Stimulated activated CD4-positive, alpha-beta T cell treated with anti-CD3 and anti-CD28 coated beads, Interleukin-1b, Interleukin-23, amount 100 ng/mL, for 1 hour (primary cell): ENCODE measurements at places on chromosomes 12 and 14.
A peak's percentile ranks its signal among the peaks of the same experiment; 100 is the strongest.

- no peak for DNase-seq
These were observed 153.8 kb downstream of the MED13L start for GRCh38 chr12:116123451-116124258.

- DNase-seq, result no peak
These were observed 102.0 kb downstream of the DIP2B start for GRCh38 chr12:50606675-50607375.

DNA sequence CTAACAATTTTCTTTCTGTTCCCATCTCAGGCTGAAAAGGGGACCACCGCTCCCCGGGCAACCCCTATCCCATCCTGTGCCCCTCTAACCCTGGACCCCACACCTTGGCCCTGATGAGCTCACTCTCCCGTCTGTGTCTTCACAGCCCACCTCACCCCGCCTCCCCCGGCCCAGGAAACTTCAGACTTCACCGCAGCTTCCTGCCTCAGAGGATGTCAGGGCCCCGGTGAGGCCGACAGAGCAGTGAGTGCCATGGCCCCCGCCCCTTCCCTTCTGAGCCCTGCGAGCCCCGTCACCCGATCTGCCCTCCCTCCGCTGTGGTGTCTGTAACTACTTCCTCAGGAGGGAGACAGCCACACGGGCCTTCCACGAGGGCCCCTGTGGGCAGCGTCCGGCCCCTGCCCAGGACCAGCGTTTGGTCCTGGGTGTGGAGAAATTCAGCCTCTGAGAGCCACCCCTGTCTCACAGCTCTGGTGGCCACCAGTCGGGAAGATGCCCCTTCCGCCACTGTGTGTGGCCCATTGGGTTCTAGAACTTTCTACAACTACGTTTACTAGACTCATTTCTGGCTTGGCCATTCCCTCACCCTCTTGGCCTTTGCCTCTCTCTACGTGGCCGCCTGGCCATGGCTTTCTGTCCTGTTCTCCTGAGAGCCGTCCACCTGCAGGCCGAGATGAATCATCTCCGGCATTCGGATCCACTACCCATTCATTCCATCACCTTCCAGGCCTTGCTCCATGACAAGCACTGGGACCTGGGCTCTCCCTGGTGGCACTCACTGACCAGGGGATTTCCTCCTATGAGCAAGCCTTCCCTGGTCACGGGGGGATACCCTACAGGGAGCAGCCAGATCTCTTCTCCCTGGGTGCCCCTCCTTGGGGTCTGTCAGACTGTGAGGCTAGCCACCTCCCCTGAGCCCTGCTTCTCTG lies 3.4 kb downstream of the RHOF start:
- peak; percentile 90 for DNase-seq

DNA sequence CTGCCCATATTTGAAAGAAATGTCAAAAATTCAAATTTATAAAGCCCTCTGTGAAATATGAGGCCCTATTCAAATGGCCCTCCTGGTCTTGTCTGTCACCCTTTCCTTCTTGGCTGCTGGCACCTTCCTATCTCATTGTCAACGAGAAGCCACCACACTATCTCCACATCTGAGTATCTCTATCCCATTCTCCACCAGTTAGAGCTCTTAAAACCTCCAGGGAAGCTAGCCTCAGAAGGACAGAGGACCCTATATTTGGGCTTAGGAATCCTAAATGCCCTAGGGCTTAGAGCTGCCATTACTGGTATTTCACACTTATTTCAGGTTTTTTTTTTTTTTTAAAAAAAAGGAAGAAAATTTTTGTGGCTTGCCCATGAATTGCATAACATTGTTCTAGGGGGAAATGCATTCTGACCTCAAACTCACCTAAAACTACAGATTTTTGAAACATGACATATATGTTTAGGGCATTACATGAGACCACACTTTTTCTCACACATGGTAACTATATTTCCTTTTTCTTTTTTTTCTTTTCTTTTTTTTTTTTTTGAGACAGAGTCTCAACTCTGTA lies 25.0 kb downstream of the SLC25A21 start:
- no peak for DNase-seq

DNA sequence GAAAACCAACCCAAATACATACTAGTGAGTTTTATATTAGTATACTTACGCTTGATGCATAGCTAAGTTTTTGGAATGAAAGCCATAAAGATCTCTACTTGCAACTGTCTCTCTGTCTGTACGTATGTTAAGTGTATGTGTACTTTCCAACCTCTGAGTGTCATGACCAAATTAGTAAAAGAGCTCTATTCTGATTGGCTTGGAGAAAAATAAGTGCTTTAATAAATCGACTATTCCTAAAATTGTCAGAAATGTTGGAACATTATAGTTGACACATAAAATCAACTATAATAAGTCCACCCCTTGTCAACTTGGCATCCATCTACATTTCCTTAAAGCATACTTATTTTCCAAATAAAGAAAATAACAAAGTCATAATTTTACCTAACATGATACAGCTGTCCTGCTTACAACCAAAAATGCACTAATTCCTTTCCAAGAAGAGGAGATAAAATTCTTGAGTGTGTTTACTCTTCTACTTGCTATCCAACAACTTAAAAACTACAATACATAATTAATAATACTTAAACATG lies 507.4 kb upstream of the ATP2B1 start:
- no peak for DNase-seq

DNA sequence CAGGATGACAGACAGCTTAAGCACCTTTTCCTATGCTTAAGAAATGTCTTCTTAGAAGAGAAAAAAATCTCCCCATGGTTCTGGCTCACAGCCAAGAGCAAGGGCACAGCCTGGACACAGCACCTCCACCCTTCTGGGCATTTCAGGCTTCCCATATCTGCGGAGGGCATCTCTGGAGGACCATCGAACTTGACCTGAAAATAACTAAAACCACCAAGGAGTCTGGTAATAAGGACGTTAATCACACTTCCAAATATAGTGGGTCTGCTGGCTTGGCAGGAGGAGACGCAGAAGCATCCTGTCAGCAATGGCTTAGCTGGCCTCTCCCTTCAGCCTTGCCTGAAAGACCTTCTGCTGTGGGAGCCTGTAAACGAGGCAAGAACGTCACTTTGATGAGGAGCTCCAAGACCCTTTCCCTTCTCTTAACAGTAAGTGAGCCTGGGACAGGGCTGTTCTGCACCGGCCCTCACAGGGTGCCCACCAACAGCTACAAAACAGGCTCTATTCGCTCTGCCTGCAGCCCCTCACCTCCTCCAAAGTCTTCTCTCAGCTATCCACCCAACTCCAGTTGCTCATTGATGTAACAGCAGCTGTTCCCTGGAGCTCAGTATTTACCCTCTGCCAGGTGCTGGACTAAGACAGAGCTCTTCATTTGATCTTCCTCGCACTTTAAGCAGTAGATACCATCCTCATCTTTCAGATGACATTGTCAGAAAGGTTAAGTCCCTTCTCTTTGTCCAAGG lies 13.2 kb downstream of the SETD3 start:
- no peak for DNase-seq

- DNase-seq, result no peak
These were observed 458.9 kb upstream of the PDE3A start for GRCh38 chr12:19909418-19909817.

DNA sequence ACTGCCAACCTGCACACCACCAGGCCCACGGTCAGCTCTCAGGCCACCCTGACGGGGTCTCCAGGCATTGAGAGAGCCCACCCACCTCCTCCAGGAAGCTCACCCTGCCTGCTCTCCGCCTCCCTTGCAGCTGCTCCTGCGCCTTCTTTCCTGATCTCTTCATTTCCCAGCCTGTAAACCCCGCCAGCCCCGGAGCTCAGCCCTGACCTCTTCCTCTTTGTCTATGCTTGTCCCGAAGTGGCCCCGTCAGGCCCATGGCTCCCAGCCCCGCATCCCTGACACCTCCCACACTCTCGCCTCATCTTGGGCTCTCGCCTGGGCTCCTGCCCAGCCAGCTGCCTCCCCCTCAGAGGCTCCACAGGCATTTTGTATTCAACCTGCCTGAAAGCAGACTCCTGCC lies 139.3 kb downstream of the CALM1 start:
- no peak for DNase-seq

DNA sequence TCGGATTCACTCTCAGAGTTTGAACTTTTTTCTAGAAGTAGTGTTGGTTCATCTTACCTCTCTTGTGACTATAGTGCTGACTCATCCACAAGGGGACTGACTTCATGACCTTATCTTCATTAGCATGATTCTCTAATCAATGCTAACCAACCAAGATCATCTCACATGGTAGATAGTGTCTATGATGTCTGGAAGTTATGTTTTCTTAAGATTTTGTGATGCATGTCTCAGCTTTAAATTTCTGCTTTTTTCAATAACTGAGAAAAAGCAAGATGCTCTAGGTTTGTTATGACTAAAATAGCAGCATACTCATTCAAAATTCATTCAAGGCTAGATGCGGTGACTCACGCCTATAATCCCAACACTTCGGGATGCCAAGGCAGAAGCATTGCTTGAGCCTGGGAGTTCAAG lies 12.3 kb upstream of the SLC35E3 start:
- no peak for DNase-seq

DNA sequence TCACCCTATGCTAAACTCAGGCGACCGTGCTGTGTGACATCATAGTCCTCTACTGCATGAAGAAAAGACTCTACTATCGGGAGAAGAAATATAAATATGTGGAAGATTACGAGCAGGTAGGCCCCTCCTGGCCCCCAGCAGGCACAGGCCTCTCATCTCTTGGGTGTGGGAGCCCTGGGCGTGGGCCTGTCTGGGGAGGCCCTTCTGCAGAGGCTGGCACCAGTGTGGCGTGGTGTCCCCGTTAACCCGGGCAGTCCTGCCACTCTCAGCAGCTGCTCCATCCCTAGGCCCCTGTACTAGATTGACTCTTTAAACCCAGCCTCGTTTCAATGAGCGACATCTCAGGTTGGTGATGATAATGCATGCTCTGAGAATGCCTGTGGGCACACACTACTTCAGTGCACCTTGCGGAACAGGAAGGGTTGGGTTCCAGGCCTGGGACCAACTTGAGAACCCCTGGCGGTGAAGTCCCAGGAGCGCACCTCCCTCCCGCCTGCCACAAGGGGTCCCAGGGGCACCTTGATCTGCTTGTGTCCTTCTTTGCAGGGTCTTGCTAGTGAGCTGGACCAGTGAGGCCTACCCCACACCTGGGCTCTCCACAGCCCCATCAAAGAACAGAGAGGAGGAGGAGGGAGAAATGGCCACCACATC lies 23.2 kb downstream of the P2RX4 start:
- no peak for DNase-seq

DNA sequence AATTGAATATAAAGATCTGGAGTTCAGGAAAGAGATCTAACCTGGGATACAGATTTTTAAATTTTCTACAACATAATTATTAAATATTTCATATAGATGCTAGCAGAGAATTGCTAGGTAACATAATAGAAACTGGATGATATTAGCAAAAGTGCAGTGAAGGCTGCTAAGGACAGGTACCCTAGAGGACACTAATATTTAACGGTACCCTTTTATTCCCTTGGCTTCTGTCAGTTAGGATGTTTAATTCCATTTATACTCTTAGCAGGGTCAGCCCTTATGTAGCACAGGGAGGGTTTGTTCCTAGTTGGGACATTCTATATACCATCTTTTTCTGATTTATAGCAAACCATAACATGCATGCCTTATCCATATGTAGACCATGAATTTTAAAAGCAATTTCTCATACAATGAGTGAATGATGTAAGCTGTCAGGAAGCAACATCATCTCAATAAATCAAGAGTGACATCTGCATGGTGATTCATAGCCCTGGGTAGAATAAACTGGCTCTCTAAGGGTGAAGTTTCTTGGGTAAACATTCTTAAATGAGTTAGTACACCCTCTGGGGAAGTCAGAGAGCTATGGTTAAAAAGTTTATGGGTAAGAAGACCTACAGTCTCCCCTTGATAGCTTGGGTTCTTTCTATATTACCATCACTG lies 404.4 kb upstream of the MGAT4C start:
- DNase-seq, result no peak

GRCh38 chr14:54676812-54677708 lies 110.1 kb downstream of the SAMD4A start:
- no peak for DNase-seq

DNA sequence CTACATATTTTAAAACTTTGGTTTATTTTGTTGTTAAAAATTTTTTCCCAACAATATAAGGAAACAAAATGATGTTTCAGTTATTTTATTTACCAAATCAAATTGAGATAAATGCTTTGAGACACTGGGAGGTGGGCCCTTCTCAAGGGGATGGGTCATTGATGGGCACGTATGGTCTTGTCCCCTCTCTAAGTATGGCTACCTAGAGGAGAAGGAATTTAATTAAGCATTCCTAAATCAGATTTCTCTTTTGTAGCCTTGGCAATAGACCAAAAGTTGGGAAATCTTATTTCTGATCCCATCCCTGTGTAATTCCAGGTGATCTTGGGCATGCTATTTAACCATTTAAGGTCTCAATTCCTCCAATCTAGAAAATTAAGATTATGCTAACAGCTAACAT lies 79.0 kb downstream of the SCN8A start:
- DNase-seq, result no peak
